HS-5 (cell line): ENCODE measurements at places on chromosomes 11 and 22.

DNA sequence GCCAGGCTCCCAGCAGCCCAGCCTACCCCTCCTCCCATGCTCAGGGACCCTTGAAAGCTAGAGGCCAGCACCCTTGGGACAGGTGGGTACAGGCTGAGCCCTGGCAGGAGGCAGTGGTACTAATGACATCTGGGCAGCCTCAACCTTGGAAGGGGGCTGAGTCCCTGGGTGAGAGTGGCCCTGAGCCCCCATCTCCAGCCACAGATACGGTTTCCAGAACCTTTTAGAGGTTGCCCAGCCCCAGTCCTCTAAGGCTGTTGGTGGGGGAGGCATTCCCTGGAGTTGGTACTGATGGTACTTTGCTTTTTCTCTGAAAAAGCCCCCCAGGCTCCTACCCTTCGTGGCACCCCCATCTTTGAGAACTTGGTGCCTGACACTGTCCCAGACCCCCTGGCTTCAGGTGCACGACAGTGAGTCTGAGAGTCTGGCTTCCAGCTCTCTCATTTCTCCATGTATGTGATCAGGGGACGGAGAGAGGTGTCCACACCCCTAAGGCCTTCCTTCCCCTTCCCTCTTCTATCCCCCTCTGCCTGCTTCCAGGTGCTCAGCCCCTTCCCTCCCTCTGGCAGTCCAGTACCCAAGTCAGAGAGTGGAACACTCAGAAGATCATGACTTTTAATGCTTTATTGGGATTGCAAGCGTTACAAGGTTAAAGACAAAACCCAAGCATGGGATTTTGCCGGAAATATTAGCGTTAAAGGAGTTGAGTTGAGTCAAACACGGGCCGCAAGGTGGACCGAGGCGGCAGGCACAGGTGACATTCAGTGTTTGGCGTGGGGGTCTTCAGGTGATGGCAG, 10.5 kb downstream of the IGF2 start:
- no peak for DNase-seq

DNA sequence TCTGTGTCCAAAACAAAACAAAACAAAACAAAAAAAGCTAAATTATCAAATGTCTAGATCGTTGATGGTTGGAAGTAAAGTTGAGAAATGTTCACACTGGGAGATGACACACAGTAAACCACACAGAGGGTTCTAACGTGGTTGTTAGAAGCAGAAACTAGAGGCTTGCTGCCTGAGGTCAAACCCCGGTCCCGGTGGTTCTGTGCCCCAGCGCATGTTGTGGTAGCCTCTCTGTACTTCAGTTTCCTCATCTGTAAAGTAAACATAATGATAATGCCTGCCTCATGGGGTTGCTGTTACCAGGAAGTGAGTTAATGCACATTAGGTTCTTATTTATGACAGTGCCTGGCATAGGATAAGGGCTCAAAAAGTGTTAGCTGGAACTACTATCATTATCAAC, 33.4 kb downstream of the PPARA start:
- no peak for DNase-seq

- no peak for DNase-seq
Measured at GRCh38 chr22:25930788-25931310, 188.9 kb downstream of the MYO18B start.

DNA sequence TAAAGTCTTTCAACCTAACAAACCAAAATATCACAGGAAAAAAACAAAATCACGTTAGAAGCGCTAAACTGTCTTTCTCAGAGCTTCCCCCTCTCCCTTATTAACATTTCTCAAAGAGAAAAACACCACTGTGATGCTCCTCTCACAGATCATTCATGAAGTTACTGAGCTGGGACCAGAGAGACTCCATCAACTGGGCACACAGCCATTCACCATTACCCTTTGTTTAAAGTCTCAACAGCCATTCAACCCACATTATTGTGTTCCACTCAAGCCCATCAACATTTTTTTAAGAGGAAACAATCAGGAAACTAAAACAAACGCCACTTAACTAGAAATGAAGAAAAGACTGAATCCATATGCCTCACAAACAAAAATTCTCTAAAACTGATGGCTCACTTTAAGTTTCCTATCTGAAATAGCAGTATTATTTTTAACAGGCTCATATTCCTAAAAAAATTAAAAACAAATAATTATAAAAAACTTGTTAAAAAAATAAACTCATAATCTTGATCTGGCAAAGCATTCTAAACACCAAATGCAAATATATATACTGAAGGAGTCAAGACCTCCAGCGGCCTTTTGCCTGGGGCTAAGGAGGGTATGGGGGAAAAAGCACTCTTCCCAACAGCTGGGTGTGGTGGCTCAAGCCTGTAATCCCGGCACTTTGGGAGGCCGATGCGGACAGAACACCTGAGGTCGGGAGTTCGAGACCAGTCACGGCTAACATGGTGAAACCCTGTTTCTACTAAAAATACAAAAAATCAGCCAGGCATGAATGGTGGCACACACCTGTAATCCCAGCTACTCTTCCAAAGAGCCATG, 14.0 kb downstream of the CELF1 start:
- no peak for DNase-seq
